ENCODE measurements at places on chromosomes 2 and 18.
A peak's percentile ranks its signal among the peaks of the same experiment; 100 is the strongest.

GRCh38 chr2:240966457-240966905, 31.9 kb upstream of the SNED1 start:
- DNase-seq: no peak

GRCh38 chr2:173054466-173054865, 21.2 kb upstream of the MAP3K20 start:
- no peak for DNase-seq

GRCh38 chr2:218368150-218368528, 11.5 kb downstream of the CATIP start:
- no peak for DNase-seq

DNA sequence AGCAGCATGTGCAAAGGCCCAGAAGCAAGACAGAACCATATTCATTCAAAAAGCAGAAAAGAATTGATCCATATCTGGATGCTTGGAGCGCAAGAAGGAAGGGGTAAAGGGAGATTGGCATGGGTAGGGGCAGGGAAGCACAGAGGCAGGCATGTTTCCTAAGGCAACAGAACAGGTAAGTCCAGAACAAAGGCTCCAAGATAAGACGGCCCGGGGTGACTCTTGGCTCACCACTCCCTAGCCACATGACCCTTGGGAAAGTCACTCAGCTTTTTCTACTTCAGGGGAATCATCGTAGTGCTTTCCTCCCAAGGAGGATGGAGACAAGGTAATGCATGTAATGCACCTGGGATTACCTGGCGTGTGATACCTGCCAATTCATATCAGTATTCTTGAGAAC, 37.7 kb upstream of the ST3GAL5 start:
- no peak for DNase-seq

GRCh38 chr2:189556526-189556925, 24.1 kb downstream of the SLC40A1 start:
- DNase-seq: no peak

DNA sequence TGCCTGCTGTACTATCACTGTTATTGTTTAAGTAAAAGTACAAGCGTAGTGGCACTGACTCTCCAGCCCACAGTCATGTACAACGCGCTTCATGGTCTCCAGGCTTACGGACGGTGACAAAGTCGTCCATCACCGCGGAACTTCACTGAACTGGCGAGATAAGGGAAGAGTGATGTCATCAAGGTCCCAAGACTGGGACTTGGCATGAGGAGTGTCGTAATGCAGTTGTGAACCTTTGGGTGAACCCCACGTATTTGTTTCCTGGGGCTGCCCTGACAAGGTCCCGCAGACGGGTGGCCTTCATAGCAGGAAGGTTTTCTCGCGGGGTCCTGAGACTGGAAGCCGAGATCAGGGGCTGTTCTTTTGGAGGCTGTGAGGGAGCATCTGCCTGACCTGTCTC, 17.3 kb downstream of the NFATC1 start:
- DNase-seq: no peak

- peak; percentile 62 for DNase-seq
These were observed 779.2 kb downstream of the CNTNAP5 start for GRCh38 chr2:124804014-124804940.

GRCh38 chr2:216553093-216553478, 54.4 kb downstream of the RPL37A start:
- no peak for DNase-seq

DNA sequence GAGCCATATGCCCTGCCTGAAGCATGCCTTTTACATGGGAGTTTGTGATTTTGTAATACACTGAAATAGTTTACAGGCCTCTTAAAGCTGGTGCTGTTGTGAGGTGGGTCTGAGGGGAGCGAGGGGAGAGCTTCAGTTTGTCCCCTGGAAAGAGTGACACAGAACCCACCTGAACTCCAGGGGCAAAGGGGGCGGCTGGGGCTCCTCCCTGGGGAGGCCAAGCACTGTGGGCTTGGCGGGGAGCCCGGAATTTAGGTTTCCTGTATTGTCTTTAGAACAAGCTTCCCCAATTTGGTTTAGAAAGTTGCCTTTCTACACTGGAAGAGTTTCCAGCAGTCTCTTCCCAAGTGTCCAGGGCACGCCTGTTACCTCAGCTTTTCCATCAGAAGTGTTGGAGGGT, 75.7 kb downstream of the VAPA start:
- DNase-seq: no peak

DNA sequence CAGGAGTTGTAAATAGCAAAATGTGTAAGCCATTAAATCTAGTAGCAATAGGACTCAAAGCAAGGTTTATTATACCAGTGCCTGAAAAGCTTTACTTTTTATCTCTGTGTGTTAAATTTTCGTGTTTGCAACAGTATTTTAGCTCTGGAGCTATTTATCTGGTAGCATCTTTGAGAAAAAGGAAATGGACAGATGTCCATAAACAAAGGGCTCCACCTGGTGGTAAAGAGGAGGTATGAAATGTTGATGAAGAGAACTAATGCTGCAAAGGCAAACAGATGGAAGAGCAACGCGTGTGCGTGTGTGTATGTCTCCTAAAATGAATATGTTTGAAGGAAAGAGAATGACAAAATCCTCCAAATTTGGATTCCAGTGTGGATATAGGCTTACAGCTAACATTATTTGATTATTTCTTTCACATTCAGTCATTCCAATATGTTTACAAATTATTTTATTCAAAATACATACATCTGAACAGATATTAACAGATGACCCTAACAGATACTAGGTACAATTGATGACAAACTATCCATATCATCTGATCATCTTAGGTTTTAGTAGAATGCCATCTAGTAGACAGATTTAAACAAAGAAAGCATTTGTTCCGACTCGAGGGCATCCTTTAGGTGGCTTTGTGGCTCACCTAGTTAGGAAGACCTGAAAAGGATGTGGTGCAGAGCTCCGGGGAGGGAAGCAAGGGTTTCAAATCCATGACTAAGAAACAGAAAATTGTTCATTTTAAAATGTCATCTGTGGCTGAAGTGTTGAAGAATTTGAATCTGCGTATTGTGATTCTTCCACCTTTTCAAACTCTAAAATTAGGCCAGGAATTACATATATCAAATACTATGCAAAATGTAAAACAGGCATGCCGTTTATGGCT, 383.3 kb downstream of the MTX2 start:
- no peak for DNase-seq

DNA sequence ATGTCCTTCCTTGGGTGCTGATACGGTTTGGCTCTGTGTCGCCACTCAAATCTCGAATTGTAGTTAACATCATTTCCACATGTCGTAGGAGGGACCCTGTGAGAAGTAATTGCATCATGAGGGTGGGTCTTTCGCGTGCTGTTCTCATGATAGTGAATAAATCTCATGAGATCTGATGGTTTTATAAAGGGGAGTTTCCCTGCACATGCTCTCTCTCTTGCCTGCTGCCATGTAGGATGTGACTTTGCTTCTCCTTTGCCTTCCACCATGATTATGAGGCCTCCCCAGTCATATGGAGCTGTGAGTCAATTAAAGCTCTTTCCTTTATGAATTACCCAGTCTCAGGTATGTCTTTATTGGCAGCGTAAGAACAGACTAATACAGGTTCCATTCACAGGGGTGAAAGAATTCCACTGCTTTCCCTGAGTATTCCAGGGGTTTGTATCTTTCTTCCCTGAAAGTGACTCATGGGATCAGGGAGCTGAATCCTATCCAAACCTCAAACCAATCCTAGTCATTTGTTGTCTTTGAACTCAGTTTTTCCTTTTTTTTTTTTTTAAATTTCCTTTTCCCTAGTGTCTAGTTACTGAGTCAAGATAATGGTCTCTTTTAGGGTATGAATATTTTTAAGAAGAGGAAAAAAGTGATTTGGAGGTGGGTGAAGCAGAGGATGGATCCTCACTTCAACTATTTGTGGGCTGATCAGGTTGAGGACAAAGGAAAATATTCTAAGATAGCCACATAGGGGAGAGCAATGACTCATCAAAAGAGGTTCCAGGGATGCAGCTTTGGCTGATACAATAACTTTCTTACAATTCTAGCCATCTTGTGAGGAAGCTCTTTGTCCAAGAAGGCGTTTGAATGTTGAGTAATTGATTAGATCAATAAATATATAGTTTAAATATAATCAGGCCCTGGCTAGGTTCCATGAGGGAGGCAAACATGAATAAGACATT, 19.5 kb upstream of the KCNE4 start:
- DNase-seq: no peak

DNA sequence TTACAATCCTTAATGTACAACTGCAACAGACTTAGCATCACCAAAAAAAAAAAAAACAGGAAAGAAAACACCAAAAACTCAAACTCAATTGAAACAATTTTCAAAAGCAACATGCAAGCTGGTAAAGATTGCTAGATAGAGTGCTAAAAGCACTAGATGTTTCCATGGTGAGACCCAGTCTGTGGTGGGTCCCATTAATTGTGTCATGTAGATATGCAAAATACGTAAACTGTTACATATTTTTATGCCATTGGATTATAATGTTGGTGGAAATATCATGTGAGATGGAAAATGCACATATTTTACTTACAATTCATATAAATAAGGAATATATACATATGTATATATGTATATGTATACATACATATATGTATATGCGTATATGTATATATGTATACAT, 30.5 kb downstream of the CSRNP3 start:
- DNase-seq: no peak

DNA sequence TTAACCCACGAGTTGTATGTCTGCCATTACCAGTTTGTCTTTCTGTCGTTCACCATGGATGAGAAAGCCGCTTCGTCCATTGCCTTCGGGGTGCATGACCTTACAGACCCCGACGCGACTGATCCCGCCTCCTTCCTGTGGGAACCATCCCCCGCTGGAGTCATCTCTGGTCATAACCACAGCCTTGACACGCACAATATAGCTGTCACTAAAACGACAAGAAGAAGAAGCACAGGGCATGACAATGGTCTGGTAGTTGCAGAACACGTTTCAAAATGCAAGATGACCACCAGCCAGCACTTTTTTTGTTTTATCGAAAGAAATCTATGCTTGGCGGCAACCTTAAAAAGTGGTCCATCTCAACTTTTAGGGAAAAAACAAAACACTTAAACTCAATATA, 87.7 kb downstream of the SPRED2 start:
- DNase-seq: no peak

DNA sequence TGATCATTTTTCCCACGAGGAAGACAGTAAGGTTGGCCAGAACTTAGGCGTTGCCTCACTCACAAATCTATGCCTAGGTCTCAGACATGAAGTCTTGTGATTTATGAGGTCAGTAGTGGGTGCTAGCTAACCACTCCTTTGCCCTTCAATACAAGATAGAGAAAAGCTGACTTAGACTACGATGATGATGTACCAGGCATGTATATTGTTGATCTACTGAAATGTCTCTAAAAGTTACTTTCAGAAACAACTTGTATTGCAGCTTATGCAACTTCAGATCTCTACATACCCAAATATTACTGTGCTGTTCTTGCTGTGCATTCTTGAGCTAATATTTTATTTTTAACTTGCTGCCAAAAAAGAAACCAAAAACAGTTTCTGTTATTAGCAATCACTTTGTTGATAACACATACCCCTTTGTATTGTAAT, 30.6 kb downstream of the MAPRE2 start:
- no peak for DNase-seq

- DNase-seq: no peak
These were observed 693.1 kb downstream of the ERBB4 start for GRCh38 chr2:211845338-211846035.

DNA sequence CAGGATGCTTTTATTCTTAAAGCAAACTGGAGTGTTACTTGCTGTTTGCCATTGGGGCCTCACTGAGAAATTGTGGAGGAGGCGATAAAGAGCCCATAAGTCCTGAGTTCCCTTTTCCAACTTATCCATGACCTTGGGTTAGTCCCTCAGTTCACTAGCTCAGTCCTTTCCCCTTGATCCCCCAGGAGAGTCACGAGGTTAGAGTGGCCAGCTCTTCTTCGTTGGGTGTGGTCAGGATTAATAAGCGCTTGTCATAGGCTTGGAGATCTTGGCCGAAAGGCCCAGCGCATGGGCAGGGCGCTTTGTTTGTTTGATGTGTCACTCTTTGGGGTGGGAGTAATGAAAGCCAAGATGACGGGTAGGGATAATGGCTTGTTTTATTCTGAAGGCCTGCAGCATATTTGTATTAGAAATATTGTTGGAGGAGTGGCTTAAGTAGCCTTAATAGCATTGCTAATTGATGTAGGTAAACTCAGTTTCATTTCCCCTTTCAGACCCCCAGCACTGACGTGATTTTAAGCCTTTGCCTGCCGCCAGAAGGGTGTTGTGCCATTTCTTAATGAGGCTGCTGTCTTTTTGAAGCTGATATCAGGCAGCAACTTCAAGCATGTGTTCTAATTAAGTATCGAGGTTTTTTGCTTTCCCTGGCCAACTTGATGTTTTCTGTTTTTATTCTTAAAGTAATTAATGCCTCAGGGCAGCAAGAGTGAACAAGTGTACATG, 15.7 kb downstream of the GRHL1 start:
- no peak for DNase-seq

GRCh38 chr2:142734231-142734630, 143.2 kb upstream of the KYNU start:
- DNase-seq: no peak

DNA sequence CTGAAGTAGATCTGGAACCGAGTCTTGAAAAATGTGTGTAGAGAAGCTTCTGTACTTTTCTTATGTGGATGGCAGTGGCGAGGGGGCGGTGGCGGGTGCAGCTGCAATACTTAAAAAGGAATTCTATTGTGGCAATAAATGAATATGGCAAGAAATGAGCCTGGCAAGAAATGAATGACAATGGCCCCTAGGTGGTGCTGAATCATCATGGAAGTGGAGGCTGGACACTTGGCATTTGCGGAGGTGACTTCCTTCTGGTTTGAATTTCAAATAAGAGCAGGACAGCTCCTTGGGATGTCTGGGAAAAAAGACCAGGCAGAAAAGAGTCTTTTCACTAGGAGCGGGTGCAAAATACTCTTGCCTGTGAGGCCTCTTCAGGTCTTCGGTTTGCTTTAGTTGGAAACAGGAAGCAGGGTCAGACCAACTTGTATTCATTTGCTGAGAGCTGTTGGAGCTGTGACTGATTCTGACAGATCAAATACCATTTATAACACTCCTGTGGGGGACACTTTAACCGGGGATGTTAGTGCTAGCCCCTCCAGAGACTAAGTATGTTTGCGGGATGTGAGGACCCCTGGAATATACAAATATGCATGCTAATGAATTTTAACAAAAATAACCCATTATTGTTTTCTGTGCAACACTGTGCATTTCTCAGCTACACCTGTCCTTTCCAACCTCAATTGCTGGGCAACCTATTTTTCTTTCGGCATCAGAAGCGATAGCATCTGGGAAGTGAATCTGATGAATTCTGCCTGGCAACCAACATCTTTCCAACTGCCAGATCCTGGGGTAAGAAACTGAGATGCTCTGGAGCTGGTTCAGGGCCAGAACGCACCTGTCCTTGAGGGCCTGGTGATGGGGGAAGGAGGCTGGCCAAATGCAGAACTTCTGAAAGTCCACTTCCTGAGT, 35.4 kb downstream of the FASTKD2 start:
- peak; percentile 87 for DNase-seq

- DNase-seq: peak; percentile 74
These were observed 573 bp downstream of the PAIP2B start for GRCh38 chr2:71226096-71226964.
